A172 (cell line): ENCODE measurements at places on chromosomes 11 and 22. TPM values are rescaled to one million over a fixed set of nuclear protein-coding genes. Genes with fewer than 3 reads are reported as not detected.

Gene OR10D3
- not detected in 2 replicates for total RNA-seq

Gene CAPN5
- 15.2 and 18.3 TPM in 2 replicates for total RNA-seq

Gene SCGB1D2
- total RNA-seq = not detected in 2 replicates

Gene USP2
- total RNA-seq = 0.17 TPM in 1 of 2 replicates, not detected in the other

Gene GRIA4
- total RNA-seq = 0.05 TPM in 1 of 2 replicates, not detected in the other

Gene CLDN5
- not detected in 2 replicates for total RNA-seq

Gene IL10RA
- 0.12 TPM in 1 of 2 replicates, not detected in the other for total RNA-seq

Gene MMP12
- total RNA-seq = 0.10 TPM in 2 replicates

Gene P2RY2
- not detected in 2 replicates for total RNA-seq

Gene MUC6
- not detected in 2 replicates for total RNA-seq

Gene SLC1A2
- total RNA-seq = 0.12 and 0.41 TPM in 2 replicates

Gene ZNRF3
- 3.0 and 3.8 TPM in 2 replicates for total RNA-seq

Gene KRTAP5-2
- total RNA-seq = not detected in 2 replicates

Gene UVRAG
- 19.3 and 21.8 TPM in 2 replicates for total RNA-seq

Gene UQCR10
- 63.4 and 63.8 TPM in 2 replicates for total RNA-seq

Gene ANO3
- 1.5 and 1.7 TPM in 2 replicates for total RNA-seq

Gene SAA1
- total RNA-seq = 60.9 and 71.0 TPM in 2 replicates

Gene RASD2
- 0.50 and 0.59 TPM in 2 replicates for total RNA-seq

Gene FAM180B
- not detected in 2 replicates for total RNA-seq

Gene CNIH2
- total RNA-seq = 0.72 and 1.9 TPM in 2 replicates

Gene MRGPRE
- not detected in 2 replicates for total RNA-seq

Gene SPA17
- 30.9 and 37.5 TPM in 2 replicates for total RNA-seq

Gene VSTM5
- not detected in 2 replicates for total RNA-seq

Gene KRTAP5-11
- total RNA-seq = not detected in 2 replicates
